ENCODE measurements at places on chromosomes 11 and 22.

DNA sequence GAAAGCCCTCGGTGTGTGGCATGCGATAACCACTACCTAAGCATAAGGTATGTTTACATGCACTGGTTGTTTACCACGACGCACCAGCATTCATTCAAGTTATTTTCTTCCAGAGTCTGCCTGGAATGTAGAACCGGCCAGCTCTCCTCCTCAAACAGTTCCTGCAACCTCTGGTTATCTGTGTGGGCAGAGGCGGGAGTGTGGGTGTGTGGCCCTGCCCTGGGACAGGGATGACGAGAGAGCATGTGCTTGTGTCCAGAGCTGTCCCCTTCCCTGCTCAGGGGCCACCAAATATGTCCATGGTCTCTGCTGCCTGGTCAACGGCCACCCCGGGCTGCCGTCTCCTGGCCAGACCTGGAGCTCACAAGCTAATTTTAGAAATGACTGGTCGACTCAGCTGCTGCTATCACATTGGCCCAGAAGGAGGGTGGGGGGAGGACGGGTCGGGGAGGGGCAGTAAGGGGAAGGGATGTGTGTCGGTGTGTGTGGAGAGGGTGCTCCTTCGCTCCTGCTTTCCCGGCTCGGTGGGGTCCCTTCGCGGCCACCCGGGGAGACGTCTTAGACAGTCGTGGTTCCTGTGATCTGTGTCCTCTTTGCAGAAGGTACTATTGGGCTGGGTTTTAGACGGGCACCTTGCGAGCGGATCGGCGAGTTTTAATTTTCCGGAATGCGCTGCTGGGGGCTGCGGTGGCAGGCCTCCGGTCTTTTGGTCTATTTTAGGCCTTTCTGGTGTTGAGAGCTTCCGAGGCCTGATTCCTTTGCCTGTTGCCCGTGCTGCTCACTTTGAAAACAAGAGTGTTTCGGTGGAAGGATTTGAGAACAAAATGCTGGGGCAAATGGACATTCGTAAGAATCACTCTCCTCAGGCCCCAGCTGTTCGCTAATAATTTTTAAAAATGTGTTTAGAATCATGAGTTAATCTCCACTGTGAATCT is at the start of gene MYO18B:
Gene MYO18B, plus strand, starts transcription at position 497 of the 935 bp plus-strand sequence. CDS start 18,905 bp downstream, outside the sequence.
- DNase-seq: no peak

DNA sequence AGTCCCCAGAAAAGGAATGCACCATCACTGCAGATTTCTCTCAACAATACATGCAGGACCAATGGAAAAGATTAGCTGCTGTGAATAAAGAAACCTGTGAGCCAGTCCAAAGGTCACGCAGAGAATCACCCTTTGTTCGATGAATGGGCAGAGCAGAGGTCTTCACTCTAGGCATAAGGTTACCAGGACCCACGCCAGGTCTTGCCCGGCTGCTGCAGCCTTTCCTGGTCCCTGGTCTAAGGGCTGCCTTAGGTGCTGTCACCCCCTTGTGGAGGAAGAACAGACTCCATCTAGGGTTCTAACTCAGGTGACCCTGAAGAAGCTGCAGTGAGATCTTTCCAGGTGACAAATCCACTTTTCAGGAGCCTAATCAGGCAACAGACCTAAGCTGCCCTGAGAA is 29.0 kb upstream of the NAP1L4 start:
- DNase-seq: no peak

- no peak for DNase-seq
These were observed 23.8 kb downstream of the PARVB start for GRCh38 chr22:44047891-44048301.

- no peak for DNase-seq
These were observed 16.8 kb upstream of the PITPNB start for GRCh38 chr22:27935897-27936296.

DNA sequence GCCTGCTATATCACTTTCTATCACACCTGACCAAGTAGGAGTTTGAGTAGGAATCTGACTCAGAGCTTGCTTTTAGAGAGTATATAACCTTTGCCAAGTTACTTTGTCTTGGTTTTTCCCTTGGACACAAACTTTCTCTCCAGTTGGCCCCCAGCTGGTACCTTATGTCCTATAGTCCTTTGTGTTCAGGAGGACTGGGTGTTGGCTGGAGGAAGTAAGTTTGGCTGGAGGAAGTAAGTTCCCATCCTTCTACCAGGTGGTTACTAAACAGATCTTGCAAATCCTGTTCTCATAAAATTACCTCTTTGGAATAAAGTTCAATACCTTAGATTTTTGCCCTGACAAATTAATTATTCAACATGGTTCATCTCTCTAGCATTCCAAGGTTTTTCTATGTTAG is 37.2 kb downstream of the SPON1 start:
- DNase-seq: no peak

- no peak for DNase-seq
These were observed 100.3 kb upstream of the CLPB start for GRCh38 chr11:72534371-72535193.

GRCh38 chr11:89489930-89490329 is 1.2 kb downstream of the NOX4 start:
- DNase-seq: no peak

GRCh38 chr22:38418589-38418988 is 36.4 kb downstream of the KCNJ4 start:
- no peak for DNase-seq

DNA sequence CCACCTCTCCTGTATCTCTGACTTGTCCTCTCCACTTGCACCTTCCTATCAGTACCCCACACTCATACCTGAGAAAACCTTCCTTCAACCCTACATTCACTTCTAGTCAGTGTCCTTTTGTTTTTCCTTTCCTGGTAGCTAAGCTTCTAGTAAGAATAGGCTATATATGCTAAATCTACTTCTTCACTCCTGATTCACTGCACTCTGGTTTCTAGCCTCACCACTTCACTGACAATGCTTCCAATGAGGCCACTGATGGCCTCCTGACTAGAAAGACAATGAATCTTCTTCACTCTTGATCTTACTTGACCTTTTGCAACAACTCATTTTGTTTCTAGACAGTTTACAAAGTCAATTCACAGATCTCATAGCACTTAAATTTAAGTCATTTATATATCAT is 52.0 kb downstream of the RELT start:
- DNase-seq: no peak

DNA sequence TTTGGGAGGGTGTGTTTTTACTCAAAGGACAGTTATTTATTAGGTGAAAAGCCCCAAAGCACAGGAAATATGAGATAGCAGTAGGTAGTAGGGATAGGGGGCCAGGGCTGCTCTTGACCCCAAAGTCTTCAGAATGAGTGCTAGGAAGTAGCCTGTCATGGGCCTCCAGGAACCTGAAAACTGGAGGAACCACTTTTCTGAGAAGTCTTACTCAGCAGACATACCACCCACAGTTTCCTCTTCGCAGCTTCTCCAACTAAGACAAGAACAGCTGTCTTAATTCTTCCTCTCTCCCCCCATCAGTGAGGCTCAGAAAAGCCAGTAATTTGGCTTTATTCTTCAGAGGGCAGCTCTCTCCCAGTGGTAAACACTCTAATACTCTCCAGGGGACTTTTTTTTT is 84.0 kb upstream of the CTSC start:
- DNase-seq: no peak

DNA sequence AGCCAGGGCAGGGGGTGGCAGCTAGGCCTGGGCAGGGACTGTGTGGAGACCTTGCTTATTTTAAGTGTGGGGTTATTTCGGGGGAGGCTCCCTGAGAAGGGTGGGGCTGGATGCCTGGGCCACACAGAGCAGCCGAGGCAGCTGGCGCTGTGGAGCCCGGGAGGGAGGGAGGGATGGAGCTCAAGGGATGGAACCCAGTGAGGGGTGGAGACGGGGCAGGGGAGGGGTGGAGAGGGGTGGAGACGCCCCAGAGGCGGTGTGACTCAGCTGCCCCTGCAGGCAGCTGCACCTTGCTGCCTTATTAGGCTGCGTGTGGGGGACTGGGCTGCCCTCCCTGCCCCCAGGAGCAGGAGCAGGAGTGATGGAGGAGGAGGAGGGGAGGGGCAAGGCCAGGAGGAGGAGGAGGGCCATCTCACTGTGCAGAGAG is 9.8 kb upstream of the TSSC4 start:
- DNase-seq: no peak

DNA sequence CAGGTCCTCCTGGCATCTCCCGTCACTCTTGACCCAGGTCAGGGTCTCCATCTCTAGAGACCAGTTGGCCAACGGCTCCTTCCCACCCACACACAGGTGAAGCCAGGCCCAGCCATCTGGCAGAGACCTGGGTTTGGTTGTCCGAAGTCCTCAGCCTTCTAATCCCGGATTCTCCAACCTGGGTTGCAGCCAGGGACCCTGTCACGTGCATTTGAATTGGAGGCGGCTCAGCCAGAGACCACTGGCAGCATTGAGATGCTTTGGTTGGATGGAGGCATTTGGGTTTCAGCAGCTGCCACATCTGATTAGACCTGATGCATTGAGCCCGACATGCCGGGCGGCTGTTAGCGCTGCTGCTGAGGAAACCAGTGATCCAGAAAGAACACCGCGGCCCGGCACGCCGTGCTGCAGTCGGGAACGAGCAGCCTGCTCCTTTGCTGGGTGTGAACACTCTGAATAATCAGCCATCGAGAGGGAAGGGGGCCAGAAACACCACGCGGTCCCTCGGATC is 163.2 kb downstream of the BRD1 start:
- no peak for DNase-seq

GRCh38 chr11:76251576-76251975 is 45.3 kb upstream of the WNT11 start:
- DNase-seq: no peak

GRCh38 chr11:96151501-96151900 is 191.5 kb downstream of the MAML2 start:
- DNase-seq: no peak

DNA sequence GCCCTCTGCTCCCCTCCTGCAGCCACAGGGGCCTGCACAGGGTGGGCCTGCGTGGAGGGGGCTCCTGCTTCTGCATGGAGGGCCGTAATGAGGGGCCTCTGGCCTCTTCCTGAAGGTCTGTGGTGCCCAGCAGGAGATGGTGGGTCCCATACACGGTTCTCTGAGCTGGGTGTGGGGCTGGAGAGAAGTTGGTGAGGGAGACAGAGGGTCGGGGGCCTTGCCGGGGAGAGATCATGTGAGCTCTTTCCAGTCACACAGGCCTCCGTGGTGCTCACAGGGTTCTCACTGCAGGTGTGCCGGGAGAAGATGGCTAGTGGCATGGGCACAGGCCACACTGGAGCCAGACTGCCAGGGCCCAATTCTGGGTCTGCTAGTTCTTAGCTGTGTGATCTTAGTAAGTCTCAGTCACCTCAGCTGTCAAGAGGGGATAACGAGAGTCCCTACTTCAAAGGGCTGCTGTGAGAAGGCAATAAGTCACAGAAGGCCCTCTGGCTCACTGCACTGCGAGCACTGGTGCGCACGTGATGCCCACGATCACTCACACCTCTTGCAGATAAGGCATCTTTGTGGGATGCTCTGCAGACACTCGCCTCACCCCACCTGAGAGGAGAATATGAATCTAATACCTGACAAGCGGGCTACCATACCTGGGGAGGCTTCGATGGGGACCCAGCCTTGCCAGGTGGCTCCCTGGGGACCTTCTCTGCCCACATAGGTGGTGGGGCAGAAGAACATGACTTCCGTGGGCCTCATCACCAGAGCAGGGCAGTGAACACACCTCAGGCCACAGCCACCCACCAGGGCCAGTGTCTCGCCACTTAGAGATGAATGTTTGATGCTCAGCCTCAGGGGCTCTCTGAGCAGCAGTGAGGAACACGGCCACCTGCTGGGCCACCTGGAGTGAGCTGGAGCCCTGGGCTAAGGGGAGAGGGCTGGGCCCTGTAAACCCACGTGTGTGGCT is 14.5 kb downstream of the KCNC1 start:
- DNase-seq: no peak

DNA sequence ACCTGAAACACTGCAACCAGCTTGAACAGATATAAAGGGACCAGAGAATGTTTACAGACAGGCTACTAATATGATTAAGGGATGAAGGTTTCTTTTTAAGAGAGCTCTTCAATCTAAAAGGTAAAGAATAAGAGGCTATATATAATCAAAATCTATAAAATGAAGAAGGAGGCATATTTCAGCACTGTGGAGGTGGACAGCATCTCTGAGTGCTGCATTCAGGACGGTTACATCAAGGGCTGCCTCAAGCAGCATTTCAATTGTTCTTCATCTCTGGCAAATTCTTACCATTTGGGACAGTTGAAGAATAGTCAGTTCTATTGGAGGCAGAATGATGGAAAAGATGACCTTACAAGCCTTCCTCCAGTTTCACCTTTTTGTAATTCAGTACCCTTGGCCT is 139.6 kb upstream of the LMO1 start:
- DNase-seq: no peak

- DNase-seq: no peak
These were observed 50.1 kb upstream of the CTTN start for GRCh38 chr11:70348191-70348590.

DNA sequence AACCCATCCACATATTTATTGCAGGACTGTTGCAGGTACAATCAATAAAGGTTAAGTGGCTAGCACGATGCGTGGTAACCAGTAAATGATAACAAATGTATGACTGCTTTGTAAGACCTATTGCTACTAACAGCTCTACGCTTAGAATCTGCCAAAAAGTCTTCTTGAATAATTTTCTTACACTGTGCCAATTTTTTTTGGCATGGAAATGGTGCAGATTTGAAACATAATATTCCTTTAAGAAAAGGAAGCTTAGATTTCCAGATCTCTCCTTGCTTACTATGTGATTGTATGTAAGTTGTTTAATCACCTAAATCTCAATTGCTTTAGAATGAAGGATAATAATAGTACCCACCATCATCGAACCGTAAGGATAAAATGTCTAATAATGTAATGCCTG is 192.0 kb downstream of the LRRC4C start:
- no peak for DNase-seq

GRCh38 chr11:33733980-33734379 is 2.2 kb downstream of the CD59 start:
- DNase-seq: no peak

DNA sequence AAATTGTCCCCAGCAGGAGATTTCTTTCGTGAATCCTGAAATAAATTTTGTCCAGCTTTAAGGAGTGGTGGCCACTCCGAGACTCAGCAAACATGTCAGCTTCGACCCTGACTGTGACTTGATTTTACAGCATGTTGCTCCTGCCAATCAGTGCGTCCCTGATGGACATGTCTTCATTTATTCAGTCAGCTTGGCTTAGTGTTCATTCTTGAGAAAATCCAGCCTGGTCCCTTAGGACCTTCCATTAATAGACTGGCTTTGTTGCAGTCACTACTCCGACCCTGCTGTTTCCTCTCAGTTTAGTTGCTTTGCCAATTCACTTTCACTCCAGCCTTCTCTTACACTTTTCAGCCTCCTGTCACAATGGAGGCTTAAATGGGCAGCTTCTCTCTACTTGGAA is 30.5 kb downstream of the TMPRSS5 start:
- DNase-seq: peak; percentile 10

- DNase-seq: no peak
These were observed 18.8 kb upstream of the MMP20 start for GRCh38 chr11:102643941-102644340.
